ENCODE measurements at places on chromosomes 7 and 10.

GRCh38 chr10:49783645-49784044, 21.5 kb upstream of the OGDHL start:
- DNase-seq = no peak

GRCh38 chr7:33516568-33516967, 387.2 kb downstream of the BBS9 start:
- no peak for DNase-seq

DNA sequence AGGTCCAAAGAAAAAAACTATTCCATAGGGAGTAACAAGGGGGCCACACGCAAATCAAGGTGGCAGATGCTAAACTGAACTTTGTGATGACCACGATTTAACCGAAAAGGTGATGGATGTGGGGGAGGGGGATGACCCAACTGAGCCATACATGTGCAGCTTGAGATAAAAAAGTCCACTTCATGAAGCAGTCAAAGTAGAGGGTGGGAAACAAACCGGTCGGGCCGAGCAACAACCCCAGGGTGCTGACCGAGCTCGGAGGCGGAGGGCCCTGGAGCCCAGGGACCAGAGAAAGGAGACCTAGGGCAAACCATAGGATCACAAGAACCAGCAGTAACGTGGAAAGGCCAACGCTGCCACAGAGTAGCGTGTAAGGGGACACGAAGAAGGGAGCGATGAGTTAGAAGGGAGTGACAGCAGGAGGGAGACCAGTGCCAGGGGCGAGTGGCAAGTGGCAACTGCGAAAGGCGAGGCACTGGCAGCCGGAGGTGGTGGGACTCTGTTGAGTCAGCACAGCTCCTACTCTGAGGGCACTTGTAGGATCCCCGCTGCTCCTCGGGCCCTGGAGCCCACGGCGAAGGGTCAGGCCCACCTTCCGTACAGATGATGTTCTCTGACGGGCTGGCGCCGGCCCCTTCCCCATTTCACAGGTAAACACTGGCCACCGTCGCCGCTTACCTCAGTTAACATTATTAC, 540 bp downstream of the SNX13 start:
- peak; percentile 61 for DNase-seq

- DNase-seq = no peak
These were observed 24.3 kb downstream of the CALHM2 start for GRCh38 chr10:103427866-103428265.

- no peak for DNase-seq
These were observed 158.6 kb upstream of the INSYN2A start for GRCh38 chr10:127354992-127355391.

DNA sequence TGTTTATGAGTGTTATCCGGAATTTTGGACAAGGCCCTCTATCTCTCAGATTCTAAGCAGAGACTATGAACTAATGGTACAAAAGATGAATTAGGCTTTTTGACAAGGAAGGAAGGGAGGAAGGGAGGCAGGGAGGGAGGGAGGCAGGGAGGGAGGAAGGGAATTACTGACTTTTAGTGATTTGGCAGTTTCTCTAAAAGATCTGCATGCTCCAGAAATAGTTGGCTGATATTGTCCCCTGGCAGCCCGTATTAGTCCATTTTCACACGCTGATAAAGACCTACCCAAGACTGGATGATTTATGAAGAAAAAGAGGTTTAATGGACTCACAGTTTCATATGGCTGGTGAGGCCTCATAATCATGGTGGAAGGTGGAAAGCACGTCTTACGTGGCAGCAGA, 1093.5 kb downstream of the NRG3 start:
- no peak for DNase-seq

- no peak for DNase-seq
These were observed 541.8 kb downstream of the INHBA start for GRCh38 chr7:41161041-41161587.

DNA sequence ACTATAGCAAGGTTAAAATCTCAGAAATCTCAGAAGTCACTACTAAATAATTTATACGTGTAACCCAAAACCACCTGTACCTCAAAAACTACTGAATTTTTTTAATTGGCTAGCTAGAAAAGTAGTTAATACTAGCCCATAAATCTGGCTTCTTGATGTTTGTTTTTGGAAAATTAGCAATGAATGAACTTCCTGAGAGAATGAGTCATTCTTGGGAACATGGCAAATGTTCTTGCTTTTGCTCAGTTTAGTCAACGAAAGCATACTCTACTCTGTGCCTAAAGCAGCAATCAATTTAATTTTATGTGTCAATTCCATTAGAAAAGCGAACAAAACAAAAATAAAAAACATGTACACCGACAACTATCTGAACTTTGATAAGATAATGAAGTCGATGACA, 69.2 kb downstream of the SEMA3E start:
- DNase-seq = no peak

GRCh38 chr7:36366005-36366717, 23.5 kb upstream of the ANLN start:
- no peak for DNase-seq

DNA sequence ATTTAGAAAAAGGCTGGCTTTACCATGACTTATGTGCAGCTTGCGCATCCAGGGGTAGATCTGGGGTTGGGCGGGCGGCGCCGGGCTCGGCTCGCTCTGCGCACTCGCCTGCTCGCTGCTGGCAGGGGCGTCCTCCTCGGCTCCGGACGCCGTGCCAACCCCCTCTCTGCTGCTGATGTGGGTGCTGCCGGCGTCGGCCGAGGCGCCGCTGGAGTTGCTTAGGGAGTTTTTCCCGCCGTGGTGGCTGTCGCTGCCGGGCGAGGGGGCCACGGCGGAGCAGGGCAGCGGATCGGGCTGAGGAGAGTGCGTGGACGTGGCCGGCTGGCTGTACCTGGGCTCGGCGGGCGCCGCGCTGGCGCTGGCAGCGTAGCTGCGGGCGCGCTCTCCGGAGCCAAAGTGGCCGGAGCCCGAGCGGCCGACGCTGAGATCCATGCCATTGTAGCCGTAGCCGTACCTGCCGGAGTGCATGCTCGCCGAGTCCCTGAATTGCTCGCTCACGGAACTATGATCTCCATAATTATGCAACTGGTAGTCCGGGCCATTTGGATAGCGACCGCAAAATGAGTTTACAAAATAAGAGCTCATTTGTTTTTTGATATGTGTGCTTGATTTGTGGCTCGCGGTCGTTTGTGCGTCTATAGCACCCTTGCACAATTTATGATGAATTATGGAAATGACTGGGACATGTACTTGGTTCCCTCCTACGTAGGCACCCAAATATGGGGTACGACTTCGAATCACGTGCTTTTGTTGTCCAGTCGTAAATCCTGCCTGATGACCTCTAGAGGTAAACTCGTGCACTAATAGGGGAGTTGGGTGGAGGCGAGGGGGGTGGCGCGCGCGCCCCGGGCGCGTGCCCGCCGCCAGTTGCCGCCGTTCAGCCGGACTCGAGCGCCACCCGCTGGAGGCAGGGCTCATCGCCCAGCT, at the start of gene HOXA5:
HOXA5 (minus strand) TSS at position 659 of the 927 bp plus-strand sequence; CDS start at position 585, 74 bp downstream.
- no peak for DNase-seq

DNA sequence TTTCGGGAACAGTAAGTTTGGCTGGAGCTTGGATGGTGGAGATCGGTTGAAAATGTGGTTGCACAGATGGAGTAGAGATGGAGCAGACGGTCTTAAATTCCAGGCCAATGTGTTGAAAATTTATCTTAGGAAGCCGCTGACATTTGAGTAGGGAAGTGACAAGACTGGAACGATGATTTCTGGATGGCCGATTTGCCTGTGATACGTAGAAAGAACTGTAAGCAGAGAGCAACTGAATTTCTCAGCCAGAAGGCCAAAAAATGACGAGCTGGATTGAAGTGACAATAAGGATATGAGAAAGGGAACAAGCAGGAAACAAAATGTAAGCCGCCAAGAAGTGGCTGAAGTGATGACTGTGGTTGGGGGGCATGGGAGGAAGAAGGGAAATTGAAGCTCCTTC, 687 bp upstream of the ARMC3 start:
- no peak for DNase-seq

GRCh38 chr10:34732926-34733325, 82.2 kb downstream of the PARD3 start:
- DNase-seq = no peak

DNA sequence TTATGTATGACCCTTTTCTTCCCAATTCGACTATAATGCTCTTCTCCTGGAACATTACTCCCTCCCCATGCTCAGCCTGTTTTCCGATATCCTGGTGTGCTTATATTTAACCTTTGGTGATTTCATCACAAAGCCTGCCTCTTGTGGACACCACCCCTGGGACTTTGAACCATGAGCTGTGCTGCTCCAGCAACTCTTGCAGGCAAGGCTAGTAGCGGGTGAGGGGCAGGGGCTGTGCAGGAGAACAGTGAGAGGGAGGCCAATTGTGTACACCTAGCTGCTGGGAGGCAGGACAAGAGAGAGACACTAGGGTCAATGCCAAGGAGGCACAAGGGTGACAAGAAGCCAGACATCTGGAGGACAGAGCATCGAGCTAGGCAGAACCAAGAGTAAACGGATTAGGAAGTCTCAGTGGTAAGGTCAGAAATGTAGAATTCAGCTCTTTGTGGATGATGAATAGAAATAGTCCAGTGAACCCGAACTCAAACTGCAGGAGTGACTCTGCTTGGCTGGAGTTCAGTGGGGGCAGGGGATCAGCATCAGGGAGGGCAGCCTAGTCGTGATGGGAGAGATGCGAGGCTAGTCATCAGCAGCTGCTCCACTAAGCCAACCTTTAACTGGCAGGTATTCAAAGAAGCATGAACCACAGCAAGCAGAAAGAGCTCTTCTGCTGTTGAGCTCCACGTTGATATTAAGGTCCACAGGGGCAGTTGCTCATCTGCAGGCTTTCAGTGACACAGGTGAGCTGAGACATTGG, 31.0 kb upstream of the MKI67 start:
- no peak for DNase-seq

DNA sequence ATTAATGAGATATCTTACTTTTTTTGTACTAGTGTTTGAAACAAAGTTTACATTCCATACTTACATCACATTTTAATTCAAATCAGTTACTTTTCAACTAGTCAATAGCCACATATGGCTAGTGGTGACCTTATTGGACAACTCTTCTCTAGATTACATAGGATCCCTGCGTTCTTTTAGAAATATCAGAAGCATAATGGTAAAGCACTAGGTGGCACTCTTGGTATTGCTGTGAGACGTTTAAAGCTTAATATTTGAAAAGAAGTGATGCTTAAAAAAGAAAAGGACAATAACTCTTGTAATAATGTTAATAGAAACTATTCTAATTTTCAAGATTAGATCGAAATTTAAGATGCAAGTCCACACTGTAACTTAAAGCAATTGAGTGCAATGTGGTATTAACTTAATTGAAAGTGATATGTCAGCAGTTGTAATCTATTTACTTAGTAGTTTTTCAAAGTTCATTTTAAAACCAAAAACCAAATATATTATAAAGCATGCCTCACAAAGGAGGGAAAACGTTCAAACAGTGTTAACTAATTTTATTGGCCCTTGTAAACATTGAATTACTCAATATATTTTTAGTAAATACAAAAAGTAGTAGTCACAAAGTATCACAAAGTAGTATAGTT, 339.1 kb downstream of the ATRNL1 start:
- DNase-seq = no peak

DNA sequence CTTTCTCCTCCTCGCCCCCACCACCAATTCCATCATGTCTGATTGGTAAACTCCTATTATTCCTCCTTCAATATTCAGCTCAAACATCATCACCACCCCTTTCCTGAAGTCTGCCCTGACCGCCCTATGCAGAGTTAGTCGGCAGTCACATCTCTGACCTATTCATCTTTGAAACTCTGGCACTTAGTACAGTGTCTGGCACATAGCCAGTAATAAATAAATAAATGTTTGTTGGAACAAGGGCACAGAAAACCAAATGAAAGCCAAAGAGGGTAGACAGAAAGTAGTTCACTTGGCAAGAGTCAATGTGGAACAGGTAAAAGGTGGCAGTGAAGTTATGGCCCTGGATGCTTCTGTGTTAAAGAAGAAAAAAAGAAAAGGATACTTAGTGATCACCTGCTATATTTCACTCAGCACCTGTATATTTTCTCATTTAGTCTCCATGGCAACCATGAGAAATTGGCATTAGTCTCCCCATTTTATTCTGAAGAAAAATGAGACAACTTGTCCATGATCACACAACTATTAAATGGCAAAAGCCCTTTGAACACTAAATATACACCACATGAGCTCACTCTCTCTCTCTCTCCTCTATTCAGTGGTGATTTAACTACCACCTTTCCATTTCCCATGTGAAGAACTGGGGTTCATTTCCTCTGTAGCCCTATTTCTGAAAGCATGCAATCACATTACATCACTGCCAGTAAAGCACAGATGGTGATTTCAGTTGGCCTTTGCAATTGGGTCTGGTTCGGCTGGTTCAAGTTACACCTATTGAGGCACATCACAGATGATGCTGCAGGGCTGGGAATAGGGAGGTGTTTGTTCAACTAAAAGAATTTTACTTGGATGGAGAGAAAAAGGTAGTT, 25.3 kb downstream of the CHCHD3 start:
- no peak for DNase-seq

DNA sequence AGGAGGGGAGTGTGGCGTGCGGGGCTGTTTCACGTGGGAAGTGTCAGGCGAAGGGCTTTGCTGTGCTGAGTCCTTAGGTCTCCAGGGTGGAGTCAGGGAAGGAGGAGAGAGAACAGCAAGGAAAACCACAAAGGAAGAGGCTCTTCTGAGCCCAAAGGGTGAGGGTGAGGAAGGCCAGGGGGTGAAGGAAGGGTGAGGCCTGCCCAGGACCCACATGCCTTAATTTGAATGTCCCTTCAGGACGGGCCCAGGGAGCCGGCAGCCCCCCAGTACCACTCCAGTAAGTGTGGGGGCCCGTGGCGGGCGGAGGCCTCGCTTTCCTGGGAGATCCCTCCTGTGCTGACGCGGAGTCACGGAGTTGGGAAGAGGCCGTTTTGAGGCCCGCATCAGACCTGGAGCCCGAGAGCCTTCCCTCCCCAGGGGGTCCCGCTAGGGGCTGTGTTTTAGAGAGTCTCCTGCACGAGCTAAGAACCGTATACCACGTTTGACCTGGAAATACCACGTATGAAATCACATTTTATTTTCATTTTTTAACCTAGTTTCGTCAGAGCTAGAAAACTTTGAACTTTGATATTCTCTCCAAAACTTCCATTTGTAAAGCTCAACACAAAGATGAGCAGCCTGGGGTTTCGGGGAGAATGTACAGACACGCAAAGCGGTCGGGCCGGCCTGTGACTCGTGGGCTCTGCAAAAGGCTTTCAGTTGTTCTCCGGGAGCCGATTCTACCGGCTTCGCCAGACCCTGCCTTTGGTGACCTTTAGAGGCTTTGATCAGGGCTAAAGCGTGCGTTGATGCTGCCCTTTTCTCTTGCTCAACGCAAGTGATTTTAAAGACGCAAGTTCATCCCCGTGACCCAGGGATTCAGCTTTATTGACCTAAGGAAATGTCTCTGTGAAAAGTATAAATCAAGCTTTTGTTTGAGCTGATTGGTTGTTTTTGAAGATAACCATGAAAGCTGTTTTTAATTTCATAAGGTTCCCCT, 23.6 kb upstream of the TTYH3 start:
- no peak for DNase-seq

- DNase-seq = no peak
These were observed 118.1 kb downstream of the TYW1B start for GRCh38 chr7:72709909-72710308.

DNA sequence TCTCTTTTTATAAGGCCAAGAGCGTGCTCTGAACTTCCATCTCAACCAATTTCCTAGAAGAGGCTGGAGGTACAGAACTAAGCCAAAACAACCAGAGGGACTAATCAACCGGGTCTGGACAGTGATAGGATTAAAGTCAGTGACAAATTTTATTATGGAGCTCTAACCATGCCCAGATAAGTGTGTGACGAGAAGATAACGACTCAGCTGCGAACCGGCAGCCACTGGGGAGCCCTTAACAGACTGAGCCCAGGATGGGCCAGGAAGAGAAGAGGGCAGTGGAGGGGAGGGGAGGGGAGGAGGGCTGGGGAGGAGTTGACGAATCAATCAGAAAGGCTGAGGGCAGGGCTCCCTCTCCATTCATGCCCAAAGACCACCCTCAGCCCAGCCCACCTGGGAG, 119.9 kb downstream of the PLXNA4 start:
- no peak for DNase-seq
